ENCODE measurements at places on chromosomes 16 and 17. TPM values are rescaled to one million over a fixed set of nuclear protein-coding genes. Genes with fewer than 3 reads are reported as not detected.

Gene TNFRSF13B
- polyA plus RNA-seq: 1.8 TPM

Gene ALDH3A1
- polyA plus RNA-seq: 31.0 TPM

Gene NPIPA5
- polyA plus RNA-seq: 4.1 TPM

Gene TBX6
- 1.1 TPM for polyA plus RNA-seq

Gene SOST
- not detected for polyA plus RNA-seq

DNA sequence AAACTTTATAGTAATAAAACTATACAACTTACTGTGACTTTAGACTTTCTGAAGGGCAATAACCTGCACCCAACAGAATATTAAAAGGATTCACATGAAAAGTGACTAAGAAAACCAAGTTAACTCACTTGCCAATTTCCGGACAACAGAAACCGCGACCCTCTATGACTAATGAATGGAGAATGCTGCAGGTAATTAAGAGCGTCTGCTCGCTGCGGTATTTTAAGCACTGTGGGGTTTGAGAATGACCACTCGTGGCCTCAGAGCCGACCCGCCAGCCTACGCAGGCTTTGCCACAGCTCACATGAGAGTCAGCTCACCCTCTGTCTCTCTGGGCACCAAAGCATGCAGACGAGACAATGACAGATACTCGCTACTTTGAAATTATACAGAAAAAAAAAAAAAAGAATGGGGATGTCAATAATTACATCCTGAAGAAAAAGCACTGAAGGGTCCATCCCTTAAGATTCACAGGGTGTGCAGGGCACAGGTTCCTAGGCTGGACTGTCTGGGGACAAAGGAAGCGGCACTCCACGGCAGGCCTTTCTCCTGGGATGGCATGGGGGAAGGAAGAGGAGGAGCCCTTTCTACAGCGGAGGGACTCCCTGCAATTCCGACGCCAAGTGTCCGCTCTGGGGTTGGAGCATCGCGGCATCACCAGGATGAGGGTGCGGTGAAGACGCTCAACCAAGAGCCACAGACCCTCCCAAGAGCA lies 35.0 kb downstream of the ZCCHC14 start:
- peak overlapping the region; percentile 19 for H3K27ac ChIP-seq
- no peak for DNase-seq
- peaks cover 57% of the 10 kb centered on the region for H3K36me3 ChIP-seq
- peaks cover 20% of the 10 kb centered on the region for H3K4me1 ChIP-seq
- no peaks in the 10 kb centered on the region for H3K27me3 ChIP-seq
- no peak overlapping the region for H3K4me3 ChIP-seq

GRCh38 chr16:77647726-77648125 lies 74.6 kb upstream of the NUDT7 start:
- no peak overlapping the region for H3K4me3 ChIP-seq
- no peaks in the 10 kb centered on the region for H3K4me1 ChIP-seq
- DNase-seq: no peak
- H3K27ac ChIP-seq: no peak overlapping the region

DNA sequence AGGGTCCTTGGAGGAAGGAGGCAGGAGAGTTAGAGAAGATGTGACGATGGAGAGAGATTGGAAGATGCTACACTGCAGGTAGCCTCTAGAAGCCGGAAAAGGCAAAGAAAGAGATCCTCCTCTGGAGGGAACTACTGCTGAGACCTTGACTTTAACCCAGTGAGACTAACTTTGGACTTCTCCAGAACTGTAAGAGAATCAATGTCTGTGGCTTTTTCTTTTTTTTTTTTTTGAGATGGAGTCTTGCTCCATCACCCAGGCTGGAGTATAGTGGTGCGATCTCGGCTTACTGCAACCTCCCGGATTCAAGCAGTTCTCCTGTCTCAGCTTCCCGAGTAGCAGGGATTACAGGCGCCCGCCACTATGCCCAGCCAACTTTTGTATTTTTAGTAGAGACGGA lies 8.7 kb downstream of the BCL7C start:
- no peak for DNase-seq
- no peak overlapping the region for H3K27ac ChIP-seq
- peaks cover 19% of the 10 kb centered on the region for H3K36me3 ChIP-seq
- no peaks in the 10 kb centered on the region for H3K4me1 ChIP-seq

GRCh38 chr17:19000531-19001325 lies 3.8 kb downstream of the FAM83G start:
- no peaks in the 10 kb centered on the region for H3K36me3 ChIP-seq
- H3K4me3 ChIP-seq: no peak overlapping the region
- peak overlapping the region; percentile 50 for H3K27ac ChIP-seq

- H3K27ac ChIP-seq: no peak overlapping the region
- H3K4me1 ChIP-seq: peaks cover 29% of the 10 kb centered on the region
- peak; percentile 64 for DNase-seq
- peaks cover 15% of the 10 kb centered on the region for H3K27me3 ChIP-seq
Measured at GRCh38 chr16:1920727-1921171, 2.5 kb upstream of the HS3ST6 start.

- peaks cover 11% of the 10 kb centered on the region for H3K4me1 ChIP-seq
- H3K27ac ChIP-seq: no peak overlapping the region
- DNase-seq: no peak
- H3K27me3 ChIP-seq: no peaks in the 10 kb centered on the region
- H3K36me3 ChIP-seq: no peaks in the 10 kb centered on the region
Measured at GRCh38 chr16:78127130-78127529, 27.7 kb downstream of the WWOX start.

- no peak overlapping the region for H3K4me3 ChIP-seq
- no peaks in the 10 kb centered on the region for H3K27me3 ChIP-seq
- H3K36me3 ChIP-seq: no peaks in the 10 kb centered on the region
- H3K27ac ChIP-seq: no peak overlapping the region
- DNase-seq: peak; percentile 31
Measured at GRCh38 chr17:72382971-72383722, 262.3 kb downstream of the SOX9 start.

DNA sequence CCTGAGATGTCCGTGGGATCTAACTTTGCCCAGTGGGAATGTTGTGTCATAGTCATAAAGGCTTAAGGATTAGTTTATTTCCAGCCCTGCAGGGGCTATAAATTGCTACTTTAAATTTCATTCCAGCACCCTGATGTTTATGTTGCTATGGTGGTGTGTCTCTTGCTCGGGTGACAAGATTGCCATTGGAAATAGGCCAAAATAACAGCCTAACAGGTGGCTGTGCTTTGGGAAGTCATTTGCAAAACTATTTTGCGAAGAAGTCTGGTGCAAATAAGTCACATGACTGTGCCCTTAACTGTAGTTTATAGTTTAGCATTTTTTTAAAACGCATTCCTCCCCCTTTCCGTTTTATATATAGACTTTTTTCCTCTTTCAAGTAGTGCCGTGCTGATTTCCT lies 23.1 kb downstream of the PITPNC1 start:
- peak; percentile 54 for DNase-seq
- no peaks in the 10 kb centered on the region for H3K4me1 ChIP-seq
- H3K4me3 ChIP-seq: no peak overlapping the region
- no peak overlapping the region for H3K27ac ChIP-seq

DNA sequence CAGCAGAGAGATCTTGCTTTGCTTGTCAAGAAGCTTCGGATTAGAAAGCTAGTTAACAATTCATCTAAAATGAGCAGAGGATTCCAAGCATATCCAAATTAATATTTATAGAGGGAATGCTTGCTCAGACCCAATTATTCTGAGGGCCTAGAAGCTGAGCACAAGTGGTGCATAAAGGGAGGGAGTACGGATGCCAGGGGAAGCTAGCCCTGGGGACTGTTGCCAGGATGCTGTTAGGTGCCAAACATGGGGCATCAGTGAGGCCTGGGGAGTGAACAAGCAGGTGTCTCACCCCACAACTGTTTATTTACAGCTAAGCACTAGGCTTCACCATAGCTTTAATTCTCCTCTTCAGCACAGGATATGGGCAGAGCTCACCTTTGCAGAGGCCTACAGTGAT lies 684.1 kb upstream of the C16orf82 start:
- no peaks in the 10 kb centered on the region for H3K36me3 ChIP-seq
- no peak overlapping the region for H3K4me3 ChIP-seq
- no peaks in the 10 kb centered on the region for H3K27me3 ChIP-seq
- no peak for DNase-seq

DNA sequence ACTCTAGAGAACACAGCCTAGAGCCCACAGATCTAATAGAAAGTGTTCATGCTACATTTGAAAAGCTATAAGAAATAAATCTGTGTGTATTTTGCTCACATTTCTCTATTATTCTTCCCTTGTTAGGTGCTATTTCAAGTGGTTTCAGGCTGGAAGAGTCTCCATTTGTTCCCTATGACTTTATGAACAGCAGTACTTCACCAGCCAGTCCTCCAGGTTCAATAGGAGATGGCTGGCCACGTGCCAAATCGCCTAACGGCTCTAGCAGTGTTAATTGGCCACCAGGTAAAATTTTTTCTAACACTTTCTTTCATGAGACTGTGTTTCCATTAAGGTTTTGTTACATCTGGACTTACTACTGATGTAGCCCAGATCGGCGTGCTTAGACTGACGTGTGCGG lies 30.7 kb upstream of the SLC5A11 start:
- no peak overlapping the region for H3K27ac ChIP-seq
- no peak overlapping the region for H3K4me3 ChIP-seq
- H3K36me3 ChIP-seq: peaks cover 97% of the 10 kb centered on the region
- H3K4me1 ChIP-seq: peaks cover 18% of the 10 kb centered on the region
- no peaks in the 10 kb centered on the region for H3K27me3 ChIP-seq

DNA sequence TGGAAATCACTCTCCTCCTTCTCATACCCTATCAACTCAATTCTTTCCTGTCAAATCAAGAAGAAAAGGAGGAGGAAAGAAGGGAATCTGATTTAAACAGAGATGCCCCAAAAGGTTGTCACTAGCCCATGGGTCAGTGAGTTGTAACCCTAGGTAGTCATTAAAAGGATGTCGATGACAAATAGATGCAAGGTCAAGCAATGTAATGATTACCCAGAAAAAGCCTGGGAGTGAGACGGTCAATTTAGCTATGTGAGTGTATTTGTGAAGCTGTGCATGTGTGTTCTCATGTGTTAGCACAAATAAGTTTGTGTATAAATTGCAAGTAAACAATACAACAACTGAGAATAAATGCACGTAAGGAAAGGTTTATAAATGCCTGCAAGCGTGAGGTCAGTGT lies 190.5 kb upstream of the PMFBP1 start:
- no peaks in the 10 kb centered on the region for H3K27me3 ChIP-seq
- H3K27ac ChIP-seq: no peak overlapping the region
- H3K36me3 ChIP-seq: no peaks in the 10 kb centered on the region
- H3K4me1 ChIP-seq: no peaks in the 10 kb centered on the region

- H3K36me3 ChIP-seq: no peaks in the 10 kb centered on the region
- no peak overlapping the region for H3K27ac ChIP-seq
- peak overlapping the region; percentile 31 for H3K4me3 ChIP-seq
- peaks cover 25% of the 10 kb centered on the region for H3K4me1 ChIP-seq
- H3K27me3 ChIP-seq: peaks cover 46% of the 10 kb centered on the region
Measured at GRCh38 chr17:61451538-61452300, 503 bp upstream of the TBX4 start.

GRCh38 chr17:1398028-1398427 lies 2.0 kb downstream of the YWHAE start:
- H3K27me3 ChIP-seq: no peaks in the 10 kb centered on the region
- no peak for DNase-seq
- peak overlapping the region; percentile 71 for H3K4me3 ChIP-seq
- no peak overlapping the region for H3K27ac ChIP-seq

DNA sequence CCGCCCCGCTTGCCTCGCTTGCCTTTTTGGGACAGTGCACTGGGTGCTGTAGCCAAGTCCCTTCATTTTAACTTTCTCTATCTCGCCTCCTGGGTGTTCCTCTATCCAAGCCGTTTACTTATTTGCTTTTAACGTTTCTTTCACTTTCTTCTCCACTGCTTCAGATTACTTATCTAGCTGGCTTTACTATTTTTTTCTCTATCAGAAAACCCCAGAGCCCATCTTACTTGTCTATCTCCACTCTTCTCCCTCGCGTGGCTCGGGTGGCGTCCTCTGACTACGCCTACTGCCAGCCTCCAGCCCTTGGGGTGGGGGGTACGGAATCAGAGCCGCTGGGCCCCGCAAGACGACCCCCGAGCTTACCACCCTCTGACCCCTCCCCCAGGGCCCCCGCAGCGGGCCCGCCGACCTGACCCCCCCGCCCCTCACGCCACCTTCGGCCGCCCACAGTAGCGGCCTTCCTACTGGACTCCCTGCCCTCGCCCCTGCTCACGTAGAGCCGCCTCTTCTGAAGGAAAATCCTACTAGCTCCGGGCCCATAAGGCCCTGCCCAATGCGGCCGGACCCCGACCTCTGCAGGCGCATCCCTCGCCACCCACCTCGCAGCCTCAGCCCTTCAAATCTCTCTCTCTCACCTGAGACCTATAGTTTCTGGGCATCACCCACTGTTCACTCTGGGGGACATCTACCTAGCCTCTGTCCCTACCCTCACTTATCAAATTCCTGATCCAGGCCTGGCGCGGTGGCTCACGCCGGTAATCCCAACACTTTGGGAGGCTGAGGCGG lies 1.0 kb upstream of the SLC12A4 start:
- H3K27ac ChIP-seq: peak overlapping the region; percentile 90
- peaks cover 36% of the 10 kb centered on the region for H3K4me1 ChIP-seq
- H3K4me3 ChIP-seq: peak overlapping the region; percentile 74
- H3K27me3 ChIP-seq: no peaks in the 10 kb centered on the region
- DNase-seq: peak; percentile 50

GRCh38 chr17:45052052-45052772 lies 780 bp upstream of the DCAKD start:
- H3K27me3 ChIP-seq: no peaks in the 10 kb centered on the region
- H3K36me3 ChIP-seq: no peaks in the 10 kb centered on the region
- peak overlapping the region; percentile 87 for H3K27ac ChIP-seq
- peak overlapping the region; percentile 58 for H3K4me3 ChIP-seq

GRCh38 chr17:44223541-44224071 lies 4.1 kb upstream of the UBTF start:
- H3K27ac ChIP-seq: peak overlapping the region; percentile 96
- H3K36me3 ChIP-seq: no peaks in the 10 kb centered on the region
- no peak overlapping the region for H3K4me3 ChIP-seq
- peaks cover 19% of the 10 kb centered on the region for H3K4me1 ChIP-seq
- no peaks in the 10 kb centered on the region for H3K27me3 ChIP-seq
- no peak for DNase-seq

GRCh38 chr16:2036200-2036966 lies 9.7 kb downstream of the NHERF2 start:
- H3K36me3 ChIP-seq: peaks cover 13% of the 10 kb centered on the region
- H3K4me1 ChIP-seq: peaks cover 95% of the 10 kb centered on the region
- H3K27me3 ChIP-seq: no peaks in the 10 kb centered on the region
- H3K27ac ChIP-seq: peak overlapping the region; percentile 87
- no peak for DNase-seq

DNA sequence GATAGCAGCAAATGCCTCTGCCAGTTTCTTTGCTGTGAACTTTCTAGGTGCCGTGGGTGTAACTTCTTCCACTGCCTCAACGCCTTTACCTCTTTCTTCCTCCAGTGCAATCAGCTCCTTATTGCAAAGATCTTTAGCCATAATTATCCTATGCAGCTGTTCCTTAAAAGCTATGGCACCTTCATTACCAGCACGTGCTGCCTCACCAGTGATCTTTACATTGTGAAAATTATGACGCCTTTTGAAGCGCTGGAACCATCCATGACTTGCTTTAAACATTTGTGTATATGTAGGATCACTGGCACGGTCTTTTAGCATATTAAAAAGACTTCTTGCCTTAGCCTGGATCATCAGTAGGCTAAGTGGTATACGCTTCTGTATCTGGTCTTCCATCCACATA lies 8.0 kb downstream of the PTRH2 start:
- no peaks in the 10 kb centered on the region for H3K4me1 ChIP-seq
- DNase-seq: no peak
- peaks cover 64% of the 10 kb centered on the region for H3K36me3 ChIP-seq
- H3K27ac ChIP-seq: no peak overlapping the region
- H3K4me3 ChIP-seq: no peak overlapping the region

All from stomach (tissue), 19 donors.